Kidney (tissue), 22 donors: ENCODE measurements at places on chromosomes 2 and 18.

GRCh38 chr2:236612737-236613136 is 43.1 kb downstream of the ACKR3 start:
- no peaks in the 10 kb centered on the region for H3K36me3 ChIP-seq
- no peak for DNase-seq
- H3K4me1 ChIP-seq: no peaks in the 10 kb centered on the region
- no peaks in the 10 kb centered on the region for H3K27me3 ChIP-seq
- H3K27ac ChIP-seq: no peak overlapping the region
- H3K4me3 ChIP-seq: no peak overlapping the region

- H3K4me3 ChIP-seq: no peak overlapping the region
- no peaks in the 10 kb centered on the region for H3K27me3 ChIP-seq
- no peak for DNase-seq
- H3K4me1 ChIP-seq: no peaks in the 10 kb centered on the region
These were observed 28.8 kb upstream of the SLC40A1 start for GRCh38 chr2:189609423-189609816.

- H3K27me3 ChIP-seq: no peaks in the 10 kb centered on the region
- DNase-seq: no peak
- no peak overlapping the region for H3K27ac ChIP-seq
- no peaks in the 10 kb centered on the region for H3K4me1 ChIP-seq
These were observed 9.3 kb upstream of the TSN start for GRCh38 chr2:121746071-121746578.

- no peak for DNase-seq
- H3K27ac ChIP-seq: no peak overlapping the region
- peaks cover 7% of the 10 kb centered on the region for H3K36me3 ChIP-seq
- no peaks in the 10 kb centered on the region for H3K4me1 ChIP-seq
These were observed 19.3 kb downstream of the MRPL30 start for GRCh38 chr2:99200076-99200800.

DNA sequence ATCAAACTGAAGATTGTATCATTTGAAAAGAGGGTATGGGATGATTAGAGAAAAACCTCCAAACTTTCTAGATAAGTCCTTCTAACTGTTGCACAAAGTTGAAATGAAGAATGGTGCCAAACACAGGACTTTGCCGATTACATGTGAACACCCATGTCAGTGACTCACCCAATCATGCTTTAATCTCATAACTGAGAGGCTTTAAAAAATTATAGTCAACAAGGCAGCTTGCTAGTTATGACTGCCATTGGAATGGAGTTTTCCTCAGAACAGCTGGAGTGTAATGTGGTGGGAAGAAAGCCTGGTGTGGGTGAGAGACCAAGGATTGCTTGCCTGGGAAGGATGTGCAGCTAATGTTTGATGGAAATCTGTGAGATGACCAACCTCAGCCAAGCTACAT is 98.2 kb upstream of the ALPP start:
- no peak overlapping the region for H3K4me3 ChIP-seq
- H3K27me3 ChIP-seq: no peaks in the 10 kb centered on the region
- H3K27ac ChIP-seq: no peak overlapping the region
- H3K36me3 ChIP-seq: no peaks in the 10 kb centered on the region

DNA sequence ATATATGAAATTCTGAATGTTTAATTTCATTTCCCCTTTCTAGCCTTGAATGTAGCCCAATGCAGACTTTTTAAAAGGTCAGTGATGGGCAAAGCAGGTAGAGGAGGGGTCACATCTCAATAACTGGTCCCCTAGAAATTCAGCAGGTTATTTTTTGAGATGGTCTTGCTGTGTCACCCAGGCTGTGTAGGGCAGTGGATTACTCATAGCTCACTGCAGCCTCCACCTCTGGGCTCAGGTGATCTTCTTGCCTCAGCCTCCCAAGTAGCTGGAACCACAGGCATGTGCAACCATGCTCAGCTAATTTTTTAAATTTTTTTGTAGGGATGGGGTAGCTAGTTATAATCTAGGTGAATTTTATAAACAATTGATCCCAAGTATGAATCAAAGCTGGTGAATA is 8.8 kb downstream of the IAH1 start:
- DNase-seq: no peak
- no peak overlapping the region for H3K27ac ChIP-seq
- H3K36me3 ChIP-seq: peaks cover 82% of the 10 kb centered on the region
- H3K27me3 ChIP-seq: no peaks in the 10 kb centered on the region
